ENCODE measurements at places on chromosomes 4 and X.

- no peak for DNase-seq
Measured at GRCh38 chr4:18052158-18052557, 30.6 kb upstream of the LCORL start.

- no peak for DNase-seq
Measured at GRCh38 chrX:7108030-7108429, 39.5 kb upstream of the STS start.

DNA sequence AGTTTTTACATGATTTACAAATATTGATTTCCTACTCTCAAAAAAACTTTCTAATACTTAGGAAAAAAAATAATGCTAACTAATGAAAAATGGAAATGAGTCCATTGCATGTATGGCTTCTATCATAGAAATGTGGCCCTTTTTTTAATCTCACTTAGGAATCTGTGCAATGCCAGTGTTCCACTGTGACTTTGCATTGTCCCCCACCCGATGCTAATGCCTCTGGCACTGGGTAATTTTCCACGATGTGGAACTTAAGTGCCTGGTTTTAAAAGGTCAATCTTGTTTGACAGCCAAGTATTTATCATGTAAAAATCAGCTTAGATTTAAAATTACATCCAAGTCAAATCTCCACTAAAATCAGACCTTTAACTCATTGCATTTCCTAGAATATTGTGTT lies 53.1 kb downstream of the SPATA4 start:
- no peak for DNase-seq

DNA sequence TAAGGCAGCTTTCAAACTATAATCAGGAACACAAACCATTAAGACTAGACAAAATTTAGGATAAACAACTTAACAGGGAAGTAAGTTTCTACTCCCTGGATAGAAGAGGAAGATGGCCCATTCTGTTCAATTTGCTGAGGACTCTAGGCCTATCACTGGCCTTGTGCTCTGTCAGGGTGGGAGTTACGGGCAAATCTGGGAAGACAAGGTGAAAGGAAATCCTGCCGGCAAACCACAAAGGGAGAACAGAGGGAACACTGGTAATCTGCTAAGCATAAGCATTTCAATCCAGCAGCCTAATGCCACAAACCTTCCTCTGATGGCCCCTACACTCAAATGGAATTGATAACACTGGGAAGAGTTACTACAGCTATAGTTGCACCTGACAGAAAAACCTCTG lies 8.3 kb downstream of the GPR82 start:
- DNase-seq, result no peak

- DNase-seq, result no peak
Measured at GRCh38 chr4:130703211-130703935, 1607.4 kb downstream of the C4orf33 start.

GRCh38 chr4:130021706-130022105 lies 925.8 kb downstream of the C4orf33 start:
- DNase-seq, result no peak

DNA sequence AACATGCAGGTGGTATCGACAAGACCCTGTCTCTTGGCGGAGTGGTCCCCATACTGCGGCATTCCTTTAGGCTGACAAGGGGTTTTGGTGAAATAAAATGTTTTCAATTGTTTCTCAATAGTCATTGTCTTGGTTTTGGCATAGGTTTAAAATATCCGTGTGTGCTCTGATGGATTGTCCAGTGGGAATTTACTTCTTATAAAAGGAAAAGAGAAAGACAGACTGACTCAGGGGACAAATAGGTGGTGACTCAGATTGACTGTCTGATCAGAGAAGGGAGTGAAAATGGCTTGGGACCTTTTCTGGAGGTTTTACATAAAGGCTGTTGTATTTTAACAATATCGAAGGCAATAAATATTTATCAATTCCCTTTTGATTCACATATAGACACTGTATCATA lies 129.8 kb downstream of the SORBS2 start:
- no peak for DNase-seq

- no peak for DNase-seq
Measured at GRCh38 chrX:9676306-9676705, 89.3 kb downstream of the GPR143 start.

- DNase-seq, result no peak
Measured at GRCh38 chr4:113758372-113758771, 3.2 kb downstream of the CAMK2D start.

DNA sequence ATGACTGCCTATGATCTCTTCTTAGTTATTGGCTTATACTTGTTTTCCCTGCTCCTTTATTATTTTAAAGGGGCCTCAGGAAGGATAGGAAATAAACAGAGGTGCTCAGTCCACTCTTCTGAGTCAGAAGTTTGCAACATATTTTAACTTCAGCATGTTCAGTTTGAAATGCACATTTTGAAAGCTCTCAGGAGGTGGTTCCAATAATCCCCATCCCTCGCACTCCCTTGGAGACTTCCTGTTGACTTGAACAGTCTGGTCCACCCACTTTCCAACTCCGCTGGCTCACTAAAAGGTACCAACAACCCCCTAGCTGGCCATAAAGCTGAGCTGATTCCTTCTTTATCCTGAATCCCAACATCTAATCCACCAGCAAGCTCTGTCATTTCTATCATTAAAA lies 78.3 kb upstream of the DUSP21 start:
- DNase-seq, result no peak

DNA sequence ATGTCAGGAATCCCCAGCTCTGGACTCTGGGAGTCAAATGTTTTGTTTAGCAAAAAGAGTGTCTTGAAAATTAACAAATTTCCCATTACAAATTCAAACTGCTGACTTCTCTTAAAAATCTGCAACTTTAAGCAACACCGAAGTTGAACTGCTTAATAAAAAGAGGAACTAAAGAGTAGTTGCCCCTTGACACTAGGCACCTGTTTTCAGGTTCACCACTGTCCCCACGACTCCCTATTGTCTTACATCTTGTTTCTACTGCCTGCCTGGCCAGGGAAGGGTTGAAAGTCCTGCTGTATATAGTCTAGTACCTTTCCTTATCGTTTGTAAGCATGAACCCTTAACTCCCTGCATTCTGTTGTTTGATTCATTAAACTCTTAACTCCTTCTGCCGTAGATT lies 173.9 kb downstream of the SCFD2 start:
- DNase-seq, result no peak

- no peak for DNase-seq
Measured at GRCh38 chr4:46894826-46895225, 14.2 kb downstream of the COX7B2 start.

DNA sequence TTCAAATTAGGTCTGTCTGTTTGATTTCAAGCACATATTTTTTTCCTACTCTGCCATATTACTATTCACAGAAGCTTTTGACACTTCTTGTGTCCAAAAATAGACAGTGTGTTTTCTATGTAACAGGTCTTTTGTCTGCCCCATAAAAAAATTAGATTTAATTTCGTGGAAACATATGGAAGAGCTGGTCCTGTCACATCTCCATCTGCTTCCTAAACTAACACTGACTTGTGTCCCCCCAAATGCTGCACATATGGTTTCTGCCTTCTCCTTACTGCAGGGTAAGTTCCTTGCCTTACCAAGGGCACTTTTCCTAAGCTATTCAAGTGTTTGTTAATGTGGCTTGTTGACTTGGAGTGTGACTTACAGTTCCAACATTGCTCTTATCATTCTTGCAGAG lies 340.7 kb upstream of the ARX start:
- DNase-seq, result no peak

DNA sequence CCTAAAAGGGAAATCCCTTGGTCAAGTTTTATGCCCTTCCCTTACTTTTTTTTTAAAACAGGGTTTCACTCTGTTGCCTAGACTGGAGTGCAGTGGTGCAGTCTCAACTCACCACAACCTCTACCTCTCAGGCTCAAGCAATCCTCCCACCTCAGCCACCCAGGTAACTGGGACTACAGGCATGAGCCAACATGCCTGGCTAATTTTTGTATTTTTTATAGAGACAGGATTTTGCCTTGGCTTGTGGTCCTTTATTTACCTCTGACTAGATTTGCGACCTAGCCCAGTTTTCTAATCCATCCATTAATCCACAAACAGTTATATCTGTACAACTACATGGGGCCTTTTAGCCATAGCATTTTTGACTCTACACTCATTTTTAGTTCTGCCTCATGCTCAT lies 23.7 kb downstream of the CDS1 start:
- DNase-seq, result no peak

DNA sequence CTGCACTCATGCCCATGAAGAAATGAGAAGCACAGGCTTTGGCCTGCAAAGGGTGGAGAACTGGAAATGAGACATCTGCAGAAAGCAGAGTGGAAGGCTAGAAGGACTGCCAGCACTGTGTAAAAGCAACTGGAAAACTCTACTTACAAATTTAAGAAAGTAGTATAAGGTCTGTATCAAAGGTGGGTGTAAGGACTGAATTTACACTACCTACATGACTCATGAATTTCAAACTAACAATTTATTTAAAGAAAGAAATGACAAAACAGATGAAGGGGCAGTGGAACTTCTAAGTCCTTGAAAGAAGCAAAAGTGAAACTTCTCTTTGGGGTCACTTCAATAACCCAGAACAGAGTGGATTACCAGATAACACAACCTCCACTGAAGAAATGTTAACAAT lies 71.2 kb downstream of the SLC10A7 start:
- no peak for DNase-seq

DNA sequence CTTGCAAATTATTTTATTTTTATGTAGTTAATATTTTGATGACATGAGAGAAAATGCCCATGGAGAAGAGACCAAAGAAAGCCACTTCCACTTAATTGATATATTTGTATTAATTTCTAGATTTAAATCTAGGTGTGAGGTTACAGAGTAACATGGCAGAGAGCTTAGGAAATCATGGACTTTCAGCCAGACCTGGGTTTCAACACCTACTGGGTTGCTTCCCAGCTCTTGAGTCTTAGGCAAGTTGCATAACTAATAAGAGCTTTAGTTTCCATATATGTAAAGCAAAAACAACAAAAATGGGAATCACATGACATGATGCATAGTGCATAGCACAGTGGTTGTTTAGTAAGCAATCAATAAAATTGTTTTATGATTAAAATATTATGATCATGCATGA lies 413.3 kb downstream of the CCSER1 start:
- no peak for DNase-seq

GRCh38 chr4:69881173-69881773 lies 21.3 kb upstream of the SULT1E1 start:
- DNase-seq, result peak; percentile 15

GRCh38 chr4:122329876-122330565 lies 48.8 kb upstream of the ADAD1 start:
- DNase-seq, result no peak

DNA sequence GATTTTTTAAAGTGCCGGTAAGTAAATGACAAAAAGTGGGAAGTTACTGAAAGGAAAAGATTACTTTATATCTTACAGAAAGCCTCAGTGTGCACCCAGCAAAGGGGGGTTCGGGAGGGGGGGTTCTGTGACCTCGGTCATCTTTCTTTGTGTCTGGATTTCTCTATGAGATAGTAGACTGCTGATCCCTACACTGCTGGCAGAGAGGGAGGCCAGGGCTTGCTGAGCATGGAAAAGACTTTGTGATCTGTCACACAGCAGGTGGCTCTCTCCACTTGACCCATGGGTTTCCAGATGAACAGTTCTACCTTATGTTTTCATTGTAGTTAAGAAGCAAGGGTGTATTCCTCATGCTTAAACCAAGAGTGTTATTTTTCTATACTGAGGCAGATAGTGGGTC lies 475.6 kb downstream of the PCDH10 start:
- DNase-seq, result no peak

DNA sequence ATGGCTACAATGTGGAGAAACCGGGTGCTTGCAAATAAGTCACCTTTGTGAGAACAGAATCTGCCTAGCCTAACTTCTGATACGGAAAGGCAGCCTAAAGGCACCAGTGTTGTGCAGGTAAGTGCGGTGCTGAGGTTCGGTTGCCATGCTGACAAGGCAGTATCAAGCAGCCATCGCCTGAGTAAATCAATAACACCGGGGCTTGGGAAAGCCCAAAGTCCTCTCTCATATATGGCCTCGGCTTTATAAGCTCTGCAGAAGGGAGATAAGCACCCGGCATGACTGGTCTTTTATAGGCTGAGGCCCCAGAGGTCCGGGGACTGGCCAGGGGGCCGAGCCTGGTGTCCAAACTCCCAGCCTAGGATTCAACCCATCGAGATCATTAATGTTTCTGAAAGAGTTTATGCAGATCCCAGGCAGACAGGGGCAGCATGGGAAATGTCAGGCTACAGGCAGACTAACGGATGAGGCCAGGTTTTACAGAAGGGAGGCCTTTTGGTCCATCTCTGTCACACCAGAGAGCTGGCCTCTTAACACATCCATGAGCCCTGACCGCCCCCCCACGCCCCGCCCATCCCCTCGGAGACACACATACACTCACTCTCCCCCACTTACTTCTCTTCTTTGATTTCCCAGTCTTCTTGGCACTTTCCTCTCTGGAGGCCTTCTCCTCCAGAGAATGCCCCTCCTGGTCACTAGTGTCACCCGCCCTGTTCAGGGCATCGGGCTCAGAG lies 38.5 kb downstream of the ELF4 start:
- no peak for DNase-seq

DNA sequence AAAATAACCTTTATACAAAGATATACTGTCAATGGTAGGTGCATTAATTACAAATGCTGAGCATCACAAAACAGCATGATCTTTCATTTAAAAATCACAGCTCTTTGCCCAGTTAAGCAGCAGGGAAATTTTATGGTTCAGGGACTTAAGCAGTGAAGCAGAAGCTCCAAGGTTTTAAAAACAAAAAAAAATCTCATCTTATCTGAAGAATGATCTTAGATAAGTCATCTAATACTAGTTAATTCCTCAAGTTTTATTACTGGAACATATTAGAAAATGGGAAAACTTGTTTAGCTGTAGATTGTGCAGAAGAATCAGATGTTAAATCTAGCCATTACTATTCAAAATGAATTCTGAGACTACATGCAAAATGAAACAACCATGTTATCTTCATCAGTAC lies 289.9 kb downstream of the GASK1B start:
- DNase-seq, result no peak

GRCh38 chr4:147994076-147994475 lies 262.2 kb downstream of the ARHGAP10 start:
- no peak for DNase-seq

- DNase-seq, result no peak
Measured at GRCh38 chrX:45295259-45295986, 94.7 kb upstream of the DIPK2B start.

DNA sequence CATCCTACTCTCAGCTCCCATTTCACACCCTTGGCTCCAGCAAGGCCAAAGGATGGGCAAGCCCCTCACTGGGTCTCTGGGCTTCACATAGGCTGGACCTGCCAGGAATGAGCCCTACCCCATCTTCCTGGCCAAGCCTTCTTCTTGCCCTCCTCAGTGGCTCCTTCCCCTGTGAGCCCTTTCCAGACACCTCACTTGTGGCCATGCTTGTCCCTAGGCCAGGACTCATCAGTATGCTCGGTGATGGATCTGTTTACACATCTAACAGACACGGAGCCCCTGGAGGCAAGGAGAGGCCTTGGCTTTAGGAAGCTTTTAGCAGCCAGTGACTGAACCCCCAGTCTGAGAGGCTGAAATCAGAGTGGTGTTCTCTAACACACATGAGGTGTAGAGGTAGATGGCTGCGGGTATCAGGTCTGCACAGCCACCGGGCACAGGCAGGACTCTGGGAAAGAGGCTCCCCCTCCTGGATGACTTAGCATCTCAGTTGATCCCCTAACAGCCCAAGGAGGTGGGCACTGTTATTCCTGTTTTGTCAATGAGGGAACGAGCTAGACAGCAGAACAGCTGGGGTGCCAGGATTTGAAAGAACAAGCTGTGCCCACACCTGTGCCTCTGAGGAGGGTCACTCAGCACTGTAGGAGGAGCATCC lies 44.8 kb downstream of the PPP2R2C start:
- no peak for DNase-seq

- DNase-seq, result no peak
Measured at GRCh38 chr4:184479516-184479950, 5.2 kb upstream of the IRF2 start.

GRCh38 chr4:101039367-101039766 lies 308.0 kb downstream of the PPP3CA start:
- peak; percentile 70 for DNase-seq

Measured in stimulated activated CD4-positive, alpha-beta T cell treated with anti-CD3 and anti-CD28 coated beads, Interleukin-4, amount 100 ng/mL, for 24 hours (primary cell).